ENCODE measurements at places on chromosomes 5 and 9. TPM values are rescaled to one million over a fixed set of nuclear protein-coding genes. Genes with fewer than 3 reads are reported as not detected.

GRCh38 chr5:5351288-5351979 lies 71.0 kb upstream of the ICE1 start:
- no peak for DNase-seq

Gene TOMM5
- 229 TPM for total RNA-seq

Gene SV2C
- total RNA-seq, result not detected

- DNase-seq, result no peak
Measured at GRCh38 chr5:123028222-123028621, 8.3 kb downstream of the PPIC start.

- DNase-seq, result no peak
Measured at GRCh38 chr9:90802386-90802985, 867 bp downstream of the SYK start.

DNA sequence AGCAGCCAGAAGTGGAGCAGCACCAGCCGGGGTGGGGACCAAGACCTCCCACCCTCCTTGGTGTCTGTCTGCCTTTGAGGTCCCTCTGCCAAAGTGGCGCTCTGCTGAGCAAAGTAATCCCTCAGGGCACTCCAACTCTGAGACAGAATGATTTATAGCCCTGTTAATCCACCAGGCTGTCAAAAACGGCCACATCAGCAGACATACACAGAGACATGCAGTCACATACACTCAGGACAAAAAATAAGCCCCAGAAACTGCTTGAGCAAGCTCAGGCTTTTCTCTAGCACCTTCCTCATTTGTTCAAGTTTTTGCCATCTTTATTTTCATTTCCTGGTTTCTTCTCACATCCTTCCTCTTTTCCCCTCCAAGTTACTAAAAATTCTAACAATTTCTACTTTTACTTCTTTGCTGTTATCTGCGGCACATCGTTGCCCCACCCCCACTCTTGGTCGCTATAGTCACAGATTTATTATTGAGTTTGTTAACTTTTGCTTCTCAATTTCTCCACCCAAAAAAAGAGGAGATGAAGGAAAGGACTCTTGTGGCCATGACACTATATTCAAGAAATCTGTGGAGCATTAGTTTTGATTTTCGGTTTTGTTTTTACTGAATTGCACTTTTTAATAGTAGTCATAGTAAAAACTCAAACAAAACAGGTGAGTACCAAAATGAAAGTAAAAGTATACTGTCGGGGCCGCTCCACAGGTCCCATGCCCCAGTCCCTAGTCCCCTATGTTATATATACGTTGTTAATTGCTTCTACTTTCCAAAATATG lies 17.4 kb upstream of the ADRB2 start:
- no peak for DNase-seq

Gene FAM151B
- total RNA-seq, result 2.9 TPM

Gene BHMT
- not detected for total RNA-seq

Gene ANKRD18B
- total RNA-seq, result 13.4 TPM

DNA sequence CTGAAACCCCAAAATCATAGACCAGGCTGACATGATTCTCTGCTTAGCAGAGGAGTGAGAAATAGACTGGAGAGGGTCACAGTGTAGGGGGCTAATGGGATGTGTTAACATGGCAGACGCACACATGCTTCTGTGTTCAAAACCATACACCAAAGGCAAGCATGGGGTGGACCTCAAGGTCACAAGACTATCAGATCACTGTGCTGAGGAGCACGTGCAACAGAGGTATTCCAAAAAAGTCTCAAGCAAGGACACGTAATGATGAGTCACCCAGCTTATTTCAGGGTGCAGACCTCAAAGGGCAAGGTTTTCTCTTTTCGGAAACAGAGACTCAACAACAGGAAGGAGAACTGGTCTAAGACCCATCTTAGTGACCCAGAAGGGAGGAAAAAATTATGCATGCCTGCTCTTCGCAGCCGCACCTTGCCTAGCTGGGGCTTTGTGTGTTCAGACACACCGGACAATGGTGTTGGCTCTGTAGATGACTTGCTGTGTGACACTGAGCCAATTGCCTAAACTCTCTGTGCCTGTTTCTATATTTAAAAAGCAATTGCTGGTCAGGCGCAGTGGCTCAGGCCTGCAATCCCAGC lies 20.3 kb downstream of the WHRN start:
- DNase-seq, result peak; percentile 87

- peak; percentile 80 for DNase-seq
Measured at GRCh38 chr5:72366324-72366976, 46.3 kb downstream of the PTCD2 start.

DNA sequence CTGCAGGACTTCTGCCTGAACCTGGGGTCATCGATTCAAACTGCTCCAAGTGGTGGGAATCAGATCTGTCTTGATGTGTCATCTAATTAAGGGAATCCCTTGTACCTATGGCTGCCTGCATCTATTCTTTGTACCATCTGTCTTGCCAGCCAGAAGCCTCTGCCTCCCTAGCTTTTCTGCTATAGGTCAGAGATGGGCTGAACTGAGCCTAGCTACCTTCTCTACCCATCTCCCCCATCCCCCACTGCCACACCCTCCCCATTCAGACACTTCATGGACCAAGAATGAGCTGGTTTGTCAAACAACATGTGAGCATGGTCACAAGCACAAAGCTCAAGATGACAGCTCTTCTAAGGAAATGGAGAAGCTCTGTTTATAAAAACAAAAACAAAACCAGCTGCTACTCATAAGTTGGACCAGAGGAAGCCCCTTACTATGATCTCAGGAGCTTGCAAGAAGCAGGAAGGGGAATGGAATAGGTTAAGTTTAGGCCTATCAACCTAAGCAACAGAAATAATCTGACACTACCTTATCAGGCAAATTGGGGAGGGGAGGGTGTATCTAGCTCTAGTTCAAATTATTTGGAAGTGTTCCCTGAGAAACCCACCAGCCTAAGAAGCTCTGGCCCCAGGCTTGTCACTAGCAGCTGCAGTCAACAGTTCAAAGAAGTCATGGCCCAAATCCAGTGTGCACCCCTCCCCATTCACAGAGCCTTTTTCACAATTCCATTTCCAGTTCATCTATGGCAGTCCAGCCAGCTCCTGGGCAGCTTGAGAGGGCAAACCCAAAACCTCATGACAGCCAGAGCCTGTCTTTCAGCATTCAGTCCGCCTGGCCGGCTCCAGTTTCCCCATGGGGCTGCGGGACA lies 29.9 kb downstream of the SKP1 start:
- peak; percentile 47 for DNase-seq

DNA sequence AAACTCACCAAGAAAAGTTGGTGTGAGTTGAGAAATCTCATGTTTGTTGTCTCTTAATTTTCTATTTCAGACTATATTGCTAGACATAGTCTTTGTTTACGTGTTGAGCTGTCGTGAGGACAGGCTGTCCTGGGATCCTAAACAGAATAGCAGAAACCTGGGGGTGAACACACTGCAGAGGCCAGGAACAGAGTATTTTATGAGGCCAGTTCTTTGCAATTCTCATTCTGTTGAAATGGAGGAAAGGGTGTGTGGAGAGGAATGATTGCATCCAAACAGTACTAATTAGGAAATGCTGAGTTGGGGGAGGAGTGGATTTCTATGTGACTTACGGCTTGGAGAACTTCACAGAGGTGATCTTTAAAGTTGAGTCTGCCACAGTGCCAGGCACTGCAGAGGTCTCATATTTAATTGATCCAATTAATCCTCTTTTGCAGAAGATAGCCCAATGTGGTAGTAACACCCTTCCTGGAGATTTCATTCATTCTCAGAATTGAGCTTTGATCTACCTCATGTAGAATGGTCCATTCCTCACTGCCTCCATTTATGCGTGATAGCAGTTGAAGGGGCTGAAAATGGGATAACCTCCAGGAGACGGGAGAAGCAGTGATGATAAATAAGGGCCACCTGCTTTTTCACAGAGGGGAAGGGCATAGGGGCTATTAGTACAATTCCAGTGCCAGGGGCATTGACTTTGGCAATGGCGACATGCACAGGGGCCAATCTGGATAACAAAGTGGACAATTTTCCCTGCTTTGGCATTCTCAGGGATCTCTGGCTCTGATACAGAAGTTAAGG lies 84.7 kb upstream of the TNFAIP8 start:
- no peak for DNase-seq

- no peak for DNase-seq
Measured at GRCh38 chr9:95007226-95007869, 280.8 kb downstream of the AOPEP start.

DNA sequence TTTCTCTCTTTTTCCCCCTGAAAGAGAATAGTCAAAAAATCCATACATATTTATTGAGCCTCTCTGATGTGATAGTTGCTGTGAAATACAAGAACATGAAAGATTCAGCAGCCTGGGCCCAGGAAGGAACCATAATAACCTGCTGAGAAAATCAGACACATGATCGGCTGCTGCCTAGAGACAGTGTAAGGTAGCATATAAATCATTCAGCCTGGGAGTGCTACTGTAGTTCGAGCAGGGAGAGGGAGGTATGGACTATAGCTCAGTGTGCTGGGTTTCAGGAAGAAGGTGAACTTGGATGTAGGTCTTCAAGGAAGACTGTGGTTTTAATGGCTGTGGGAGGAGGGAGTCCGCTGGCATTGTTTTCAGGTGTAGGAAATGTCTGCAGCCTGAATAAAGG lies 469.1 kb downstream of the RAB3C start:
- DNase-seq, result no peak

DNA sequence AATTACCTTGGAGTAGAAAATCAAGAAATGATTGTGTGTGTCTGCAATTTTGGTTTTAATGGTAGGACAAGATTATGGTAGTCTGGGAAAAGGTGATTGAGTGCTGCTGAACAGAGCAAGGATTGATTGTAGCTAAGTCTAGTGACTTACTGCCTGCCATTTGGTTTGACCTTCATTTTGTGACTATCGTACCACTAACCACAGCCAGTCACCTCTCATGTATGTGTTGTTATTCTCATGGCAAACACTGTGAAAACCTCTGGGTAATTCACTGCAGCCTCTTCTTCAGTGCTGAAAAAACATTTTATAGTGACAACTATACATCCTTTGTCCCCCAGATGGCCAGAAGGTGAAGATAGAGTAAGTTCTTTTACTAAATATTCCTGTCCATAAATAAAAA lies 37.5 kb downstream of the CTNNA1 start:
- DNase-seq, result peak; percentile 46

Gene JAK2
- 7.2 TPM for total RNA-seq

DNA sequence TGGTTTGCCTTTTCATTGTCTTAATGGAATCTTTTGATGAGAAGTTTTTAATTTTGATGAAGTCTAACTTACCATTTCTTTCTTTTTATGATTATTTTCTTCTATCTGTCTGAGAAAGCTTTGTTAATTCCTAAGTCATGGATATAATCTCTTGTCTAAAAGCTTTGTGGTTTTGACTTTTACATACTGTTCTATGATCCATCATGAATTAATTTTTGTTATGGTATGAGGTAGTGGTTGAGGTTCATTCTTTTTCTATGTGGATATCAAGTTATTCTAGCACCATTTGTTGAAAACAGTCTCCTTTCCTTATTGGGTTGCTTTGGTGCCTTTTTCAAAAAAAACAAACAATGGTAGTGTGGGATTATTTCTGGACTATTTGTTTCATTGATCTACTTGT lies 20.4 kb downstream of the FBXO10 start:
- peak; percentile 68 for DNase-seq

Gene EIF4E1B
- total RNA-seq, result not detected

Gene DRD1
- 0.18 TPM for total RNA-seq

GRCh38 chr5:160369990-160370712 lies at the start of gene C1QTNF2:
Gene C1QTNF2 (minus strand): TSS chr5:160370626. CDS start chr5:160355011, 15,615 bp downstream.
- peak; percentile 72 for DNase-seq

Gene ACER2
- 1.6 TPM for total RNA-seq

DNA sequence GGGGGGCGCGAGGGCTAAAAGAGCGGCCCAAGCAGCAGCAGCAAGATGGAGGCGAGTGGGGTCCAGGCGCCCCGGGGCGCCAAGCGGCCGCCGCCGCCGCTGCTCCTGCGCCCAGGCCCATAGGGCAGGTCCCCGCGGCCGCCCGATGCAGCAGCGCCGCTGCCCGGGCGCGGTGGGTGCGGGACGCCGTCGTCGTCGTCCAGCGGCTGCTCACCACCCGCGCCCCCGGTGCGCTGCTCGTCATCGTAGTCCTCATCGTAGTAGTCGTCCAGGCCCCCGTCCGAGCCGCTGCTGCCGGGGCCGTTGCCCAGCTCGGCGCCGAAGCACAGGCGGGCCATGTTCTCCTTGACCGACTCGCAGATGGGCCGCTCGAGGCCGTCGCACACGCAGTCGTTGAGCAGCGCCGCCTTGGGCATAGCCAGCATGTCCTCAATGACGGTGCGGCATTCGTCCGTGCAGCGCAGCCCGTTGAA lies 1.5 kb downstream of the GAS1 start:
- peak; percentile 45 for DNase-seq

DNA sequence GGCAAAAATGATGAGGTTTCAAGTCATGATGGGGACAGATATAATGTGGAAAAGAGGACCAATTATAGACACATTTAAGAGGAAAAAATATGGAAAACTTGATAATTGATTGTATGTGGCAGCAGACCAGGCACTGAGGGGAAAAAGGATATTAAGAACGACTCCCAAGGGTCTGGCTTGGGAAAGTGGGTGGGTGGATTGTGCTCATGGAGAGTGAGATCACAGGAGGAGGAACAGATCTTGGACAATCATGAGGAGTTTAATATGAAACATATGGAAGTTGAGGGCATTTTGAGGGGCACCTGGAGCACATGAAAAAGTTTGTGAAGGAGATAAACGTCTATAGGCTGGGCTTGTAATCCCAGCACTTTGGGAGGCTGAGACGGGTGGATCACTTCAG lies 454.3 kb upstream of the KLF4 start:
- no peak for DNase-seq

DNA sequence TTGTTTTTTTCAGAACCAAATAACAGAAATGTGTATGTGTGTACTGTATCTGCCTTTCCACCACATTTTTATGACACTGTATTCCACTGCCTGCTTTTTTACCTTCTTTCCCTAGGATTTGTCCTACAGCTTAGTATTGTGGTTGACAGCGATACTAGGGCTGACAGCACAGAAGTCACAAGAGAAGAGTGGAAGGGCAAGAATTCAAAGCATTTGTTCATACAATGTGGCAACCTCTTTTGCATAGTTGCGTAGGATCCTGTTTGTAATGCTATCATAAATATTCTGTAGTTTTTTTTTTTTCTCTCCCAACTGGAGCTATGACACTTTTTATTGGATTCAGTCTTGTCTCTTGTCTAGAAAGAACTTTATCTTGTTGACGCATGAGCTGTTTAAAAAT lies 5.6 kb upstream of the BNIP1 start:
- no peak for DNase-seq

Gene MOB3B
- total RNA-seq, result under 0.01 TPM
